Right kidney (tissue), 9 donors: ENCODE measurements at places on chromosomes 6 and 20.

DNA sequence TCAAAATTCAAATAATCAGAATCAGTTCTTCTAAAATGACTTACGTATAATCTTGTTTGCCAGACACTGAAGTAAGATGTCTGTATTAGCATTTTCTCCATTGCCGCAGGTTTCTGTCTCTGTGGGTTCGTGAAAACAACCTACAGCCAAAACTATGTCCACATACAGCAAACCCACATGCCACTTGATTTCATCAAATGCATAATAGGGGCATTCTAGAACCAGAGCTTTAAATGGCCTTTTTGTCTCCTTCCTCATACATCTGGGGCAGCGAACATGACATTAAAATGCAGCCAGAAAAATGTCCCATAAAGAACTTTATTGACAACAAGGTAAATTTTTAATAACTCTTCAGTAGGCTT is 90.2 kb upstream of the QKI start:
- DNase-seq: no peak

DNA sequence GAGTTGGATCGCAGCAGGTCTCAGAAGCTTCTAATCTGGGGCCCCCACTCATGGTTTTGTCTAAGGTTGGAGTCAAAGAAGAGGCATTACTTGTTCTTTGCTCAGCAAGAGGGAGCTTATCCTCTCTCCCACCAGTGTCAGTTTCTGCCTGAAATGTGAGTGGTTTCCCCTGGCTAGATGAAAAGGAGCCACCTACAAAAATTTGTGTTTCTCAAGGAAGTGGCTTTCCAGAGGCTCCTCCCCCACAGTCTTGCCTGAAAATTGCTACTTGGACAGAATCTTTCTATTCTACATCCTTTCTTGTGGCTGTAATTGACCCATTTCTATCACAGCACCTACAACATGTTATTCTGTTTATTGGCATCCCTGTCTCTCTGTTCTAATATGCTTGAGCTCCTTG is 37.9 kb downstream of the SCML4 start:
- no peak for DNase-seq

GRCh38 chr6:45574885-45575284 is 197.2 kb upstream of the SUPT3H start:
- DNase-seq: no peak

DNA sequence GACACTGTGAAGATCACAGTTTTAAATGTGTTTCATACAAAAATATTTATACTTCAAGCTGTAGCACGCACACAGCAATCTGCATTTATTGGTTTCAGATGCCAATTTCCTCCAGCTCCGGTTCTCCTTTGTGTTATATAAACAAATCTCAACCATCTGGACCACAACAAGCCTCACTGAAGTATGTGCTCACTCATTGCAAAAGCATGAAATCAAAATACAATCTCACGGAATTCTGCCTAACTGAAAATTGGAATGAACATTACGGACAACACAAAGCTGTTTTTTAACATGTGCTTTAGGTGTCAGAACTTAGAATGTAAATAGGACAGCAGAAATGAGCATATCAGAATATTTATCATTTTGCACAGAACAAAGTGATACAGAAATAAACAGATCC is 38.0 kb downstream of the RCAN2 start:
- DNase-seq: no peak

DNA sequence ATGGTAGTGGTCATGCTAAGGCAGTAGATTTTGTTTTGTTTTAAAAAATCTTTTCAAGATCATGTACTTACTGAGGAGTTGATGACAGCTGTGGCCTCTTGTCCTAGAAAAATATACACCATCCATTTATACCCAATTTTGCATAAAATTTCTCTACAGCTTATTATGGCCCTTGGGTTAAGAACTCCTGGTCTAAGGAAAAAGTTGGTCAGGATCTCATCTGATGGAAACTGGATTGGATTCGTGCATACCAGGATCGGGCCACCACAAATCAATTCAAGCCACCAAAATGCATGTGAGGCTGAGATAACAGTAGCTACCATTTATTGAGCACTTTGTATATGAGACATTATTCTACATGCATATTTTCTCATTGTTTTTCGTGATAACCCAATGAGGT is 244.4 kb downstream of the ZFAND3 start:
- DNase-seq: no peak

GRCh38 chr6:28884423-28885131 is 39.2 kb downstream of the TRIM27 start:
- no peak for DNase-seq

GRCh38 chr6:56660381-56660730 is 17.7 kb upstream of the DST start:
- no peak for DNase-seq

DNA sequence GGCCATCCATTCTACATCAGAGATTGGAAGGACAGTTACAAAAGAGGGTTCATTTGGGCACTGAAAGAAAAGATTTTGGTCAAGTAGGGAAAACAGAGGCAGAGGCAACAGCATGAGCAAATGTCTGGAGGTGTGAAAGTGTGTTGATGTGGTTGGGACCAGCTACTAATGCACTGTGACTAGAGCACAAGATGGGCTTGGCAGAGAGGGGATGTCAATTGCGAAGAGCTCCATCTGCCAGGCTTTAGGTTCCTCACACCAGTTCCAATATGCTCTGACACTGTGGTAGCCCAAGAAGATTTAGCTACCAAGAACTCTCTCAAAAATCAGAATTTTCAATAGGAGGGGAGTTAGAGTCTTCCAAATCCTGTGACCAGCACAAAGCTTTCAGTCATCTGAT is 42.1 kb downstream of the TRAF3IP2 start:
- DNase-seq: no peak

- no peak for DNase-seq
Measured at GRCh38 chr6:170125456-170126300, 165.2 kb downstream of the DLL1 start.

DNA sequence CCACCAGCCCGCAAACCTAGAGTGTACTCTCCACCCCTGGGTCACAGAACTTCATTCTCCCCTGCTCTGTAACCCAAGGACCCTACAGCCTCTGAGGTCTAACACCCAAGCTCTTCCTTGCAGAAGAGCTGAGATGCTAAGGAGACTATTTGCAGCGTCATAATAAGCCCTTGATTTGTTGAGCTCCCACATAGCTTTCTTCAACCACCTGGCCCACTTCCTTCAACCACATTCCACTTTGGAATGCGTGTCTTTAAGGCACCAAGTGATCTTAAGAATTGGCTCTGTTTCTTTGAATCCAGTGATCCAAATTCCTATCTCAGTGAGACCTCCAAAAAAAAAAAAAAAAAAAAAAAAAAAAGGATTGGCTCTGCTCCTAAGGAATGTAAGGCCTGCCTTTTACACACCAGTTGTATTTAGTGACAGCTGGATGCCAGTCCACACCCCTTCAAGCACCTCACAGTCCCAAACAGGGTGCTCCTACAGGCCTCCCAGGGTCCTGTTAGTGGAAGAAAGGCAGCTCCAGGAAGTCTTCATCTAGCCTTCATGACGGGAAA is 106.2 kb downstream of the UBE3D start:
- DNase-seq: no peak
